NCI-H2029 treated with DMSO at 0.1 percent for 48 hours (cell line): ENCODE measurements at places on chromosomes 7 and 10.
A peak's percentile ranks its signal among the peaks of the same experiment; 100 is the strongest.

DNA sequence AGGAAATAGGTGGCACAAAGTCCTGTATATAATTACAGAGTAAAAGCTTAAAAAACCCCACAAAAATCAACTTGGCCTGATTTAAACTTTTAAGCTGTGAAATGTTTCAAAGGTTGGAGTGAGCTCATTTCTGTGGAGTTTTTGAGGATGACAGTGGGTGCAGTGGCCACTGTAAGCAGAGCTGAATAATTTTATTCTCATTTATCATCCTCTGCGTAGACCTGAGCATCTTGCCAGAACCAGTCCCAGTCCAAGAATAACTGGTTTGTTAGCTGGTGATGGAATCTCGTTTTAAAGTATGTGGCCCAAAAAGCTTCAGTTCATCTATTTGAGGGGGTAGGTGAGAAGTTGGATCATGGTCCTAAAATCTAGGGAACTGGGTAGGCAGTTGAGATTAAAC, 4.4 kb downstream of the BMPER start:
- DNase-seq = no peak

DNA sequence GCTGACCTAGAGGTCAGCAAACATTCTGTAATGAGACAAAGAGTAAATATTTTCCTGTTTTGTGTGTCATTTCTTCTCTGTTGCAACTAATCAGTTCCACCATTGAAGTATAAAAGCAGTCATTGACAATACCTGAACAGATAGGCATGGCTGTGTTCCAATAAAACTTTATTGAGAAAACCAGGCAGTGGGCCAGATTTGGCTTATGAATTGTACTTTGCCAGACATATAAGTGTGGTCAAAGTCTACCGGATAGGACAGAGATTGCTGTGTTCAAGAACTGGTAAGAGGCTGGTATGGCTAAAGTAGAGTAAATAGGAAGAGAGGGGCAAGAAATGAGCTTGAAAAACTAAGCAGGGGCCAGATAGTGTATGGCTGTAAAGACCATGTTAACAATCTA, 38.3 kb upstream of the TAC1 start:
- DNase-seq = no peak

- DNase-seq = no peak
Observed at GRCh38 chr10:118572256-118573041, 23.0 kb downstream of the PRLHR start.

- no peak for DNase-seq
Observed at GRCh38 chr7:39386718-39387117, 179.5 kb upstream of the YAE1 start.

GRCh38 chr10:110861476-110861875, 10.3 kb upstream of the PDCD4 start:
- DNase-seq = no peak

GRCh38 chr7:121546632-121547543, 150.8 kb upstream of the FAM3C start:
- DNase-seq = no peak

DNA sequence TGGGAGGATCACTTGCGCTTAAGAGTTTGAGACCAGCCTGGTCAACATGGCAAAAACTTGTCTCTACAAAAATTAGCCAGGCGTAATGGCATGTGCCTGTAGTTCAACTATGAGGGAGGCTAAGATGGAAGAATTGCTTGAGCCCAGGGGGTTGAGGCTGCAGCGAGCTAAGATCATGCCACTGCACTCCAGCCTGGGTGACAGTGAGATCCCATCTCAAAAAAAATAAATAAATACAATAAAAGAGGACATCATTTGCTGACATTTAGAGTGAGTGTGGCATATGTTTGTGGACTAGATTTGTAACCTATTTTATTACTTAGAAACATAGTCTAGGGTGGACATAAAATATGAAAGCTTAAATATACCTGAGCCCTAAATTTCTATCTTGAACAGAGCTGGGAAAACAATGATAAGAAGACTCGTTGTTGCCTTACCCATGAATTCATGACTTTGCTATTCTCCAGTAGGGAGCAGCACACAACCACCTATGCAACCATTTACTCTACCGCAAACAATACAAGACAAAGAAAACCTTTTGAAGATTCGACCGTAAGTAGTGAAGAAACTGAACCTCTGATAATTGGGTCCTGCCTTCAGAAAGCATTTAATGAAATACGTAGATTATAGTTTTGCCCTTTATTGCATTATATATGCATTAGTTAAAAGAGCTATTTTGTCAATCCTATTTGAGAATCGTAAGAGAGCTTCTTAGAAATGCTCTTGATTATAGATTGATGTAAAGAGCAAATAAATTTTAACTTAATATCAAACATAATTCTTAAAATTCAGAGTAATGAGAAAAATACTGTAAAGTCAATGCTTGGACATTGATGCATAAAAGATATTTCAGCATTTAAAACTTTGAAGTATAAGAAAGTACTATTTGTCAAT, 83.5 kb downstream of the GNAT3 start:
- DNase-seq = peak; percentile 36

DNA sequence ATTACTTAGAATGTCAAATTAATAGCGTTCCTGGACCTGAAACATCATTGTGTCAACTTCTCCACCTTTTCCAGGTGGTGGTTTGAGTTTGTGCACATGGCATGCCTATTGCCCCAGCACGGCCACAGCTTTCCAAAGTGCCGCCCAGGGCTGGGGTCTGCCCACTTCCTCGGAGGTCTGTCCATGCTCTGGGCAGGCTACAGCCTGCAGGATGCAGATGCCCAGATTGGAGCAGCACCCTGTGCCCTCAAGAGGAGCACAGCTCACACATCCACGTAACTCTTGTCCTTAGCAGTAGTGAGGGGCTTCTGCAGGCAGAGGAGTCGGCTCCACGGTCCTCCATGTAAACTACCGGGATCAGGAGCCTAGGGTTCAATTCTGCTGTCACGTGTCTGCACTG, 238.6 kb downstream of the EBF3 start:
- DNase-seq = no peak

- DNase-seq = no peak
Observed at GRCh38 chr10:84829131-84829530, 500.7 kb downstream of the CCSER2 start.

DNA sequence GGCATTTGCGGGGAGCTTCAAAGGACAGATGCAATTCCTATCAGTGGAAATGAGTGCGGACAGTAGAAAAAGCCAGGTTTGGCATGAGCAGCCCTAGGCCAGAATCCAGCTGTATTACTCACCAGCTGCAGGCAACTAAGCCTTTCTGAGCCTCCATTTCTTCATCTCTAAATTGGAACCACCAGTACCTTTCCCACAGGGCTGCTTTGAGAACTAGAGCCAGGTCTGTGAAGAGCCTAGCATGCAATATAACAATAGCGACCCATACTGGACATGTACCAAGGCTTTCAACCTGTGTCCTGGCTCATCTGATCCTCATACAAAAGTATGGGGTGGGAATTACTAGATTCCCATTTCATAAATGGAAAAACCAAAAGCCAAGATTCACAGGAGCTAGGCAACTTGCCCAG, 101.0 kb downstream of the GSAP start:
- no peak for DNase-seq

DNA sequence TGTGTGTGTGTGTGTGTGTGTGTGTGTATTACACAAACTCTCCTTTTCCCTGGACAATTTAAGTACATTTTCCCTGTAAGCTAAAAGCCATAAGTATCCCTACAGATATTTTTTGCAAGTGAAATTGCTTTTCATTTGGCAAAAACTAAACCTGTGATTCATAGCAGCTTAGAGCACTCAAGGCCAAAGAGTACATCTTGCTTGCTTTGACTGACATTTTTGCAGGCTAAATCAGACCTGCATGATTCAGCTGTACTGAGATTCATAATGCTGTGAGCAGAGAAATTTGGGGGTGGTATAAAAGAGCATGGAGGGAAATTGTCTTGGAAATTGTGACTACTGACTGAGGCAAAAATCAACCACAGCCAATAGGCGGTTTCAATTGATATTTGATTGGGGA, 500.4 kb downstream of the GFRA1 start:
- DNase-seq = no peak

DNA sequence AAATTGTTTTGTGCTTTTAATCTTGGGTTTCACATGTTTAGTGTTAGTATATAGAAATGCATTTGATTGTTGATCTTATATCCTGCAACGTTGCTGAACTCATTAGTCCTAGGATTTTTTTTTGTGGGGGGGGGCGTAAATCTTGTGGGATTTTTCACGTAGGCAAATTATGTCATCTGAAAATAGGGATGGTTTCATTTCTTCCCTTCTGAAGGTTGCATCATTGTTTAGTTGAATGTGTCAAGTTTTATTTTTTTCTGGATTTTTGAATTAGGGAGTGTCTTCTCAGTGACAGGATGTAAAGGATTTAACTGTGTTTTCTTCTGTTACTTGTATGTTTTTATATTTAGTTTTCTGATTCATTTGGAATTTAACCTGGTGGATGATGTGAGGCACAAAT, 26.7 kb downstream of the MKLN1 start:
- no peak for DNase-seq

- DNase-seq = no peak
Observed at GRCh38 chr10:60167050-60167449, 222.6 kb downstream of the ANK3 start.

DNA sequence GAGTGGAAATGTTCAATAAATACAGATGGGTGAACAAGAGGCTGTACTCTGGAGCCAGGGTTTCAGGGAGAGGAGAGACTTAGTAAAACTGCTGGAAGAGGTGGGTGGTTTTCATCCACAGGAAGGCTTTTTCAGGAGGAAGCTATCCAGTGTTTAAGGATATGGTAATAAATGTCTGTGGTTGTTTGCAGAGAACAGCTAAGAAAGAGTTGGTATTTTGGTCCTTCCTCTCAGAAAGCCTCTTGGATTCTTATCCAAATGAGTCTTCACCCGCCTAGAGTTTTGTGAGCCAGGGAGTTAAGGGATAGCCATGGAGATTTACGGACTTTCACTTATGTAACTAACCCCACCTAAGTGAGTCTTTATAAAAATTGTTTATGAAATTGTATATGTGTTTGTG, 95.7 kb downstream of the GNAI1 start:
- no peak for DNase-seq

DNA sequence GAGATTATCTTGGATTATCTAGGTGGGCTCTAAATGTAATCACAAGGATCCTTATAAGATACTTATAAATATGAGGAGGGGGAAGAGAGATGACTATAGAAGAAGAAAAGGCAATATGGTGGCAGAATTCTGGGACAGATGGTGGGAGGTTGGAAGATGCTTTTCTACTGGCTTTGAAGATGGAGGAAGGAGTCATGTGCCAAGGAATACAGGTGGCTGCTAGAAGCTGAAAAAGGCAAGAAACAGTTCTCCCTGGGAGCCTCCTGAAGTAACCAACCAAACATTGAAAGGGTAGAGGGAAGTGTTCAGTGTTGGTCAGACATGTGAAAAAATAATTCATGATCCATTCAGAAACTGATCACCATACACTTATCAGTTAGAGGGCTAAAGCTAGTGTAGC, 213.3 kb downstream of the WDR11 start:
- DNase-seq = no peak
